Ovary (tissue), 10 donors: ENCODE measurements at places on chromosomes 2 and 18. TPM values are rescaled to one million over a fixed set of nuclear protein-coding genes. Genes with fewer than 3 reads are reported as not detected.

The MALL gene
- 3.4 TPM for polyA plus RNA-seq

The SERPINB4 gene
- polyA plus RNA-seq = 0.10 TPM

The CCL20 gene
- polyA plus RNA-seq = 4.9 TPM

The SMIM21 gene
- not detected for polyA plus RNA-seq

The MEMO1 gene
- polyA plus RNA-seq = 28.9 TPM

The LIMS4 gene
- polyA plus RNA-seq = 11.3 TPM

The TEX44 gene
- not detected for polyA plus RNA-seq

The MITD1 gene
- polyA plus RNA-seq = 31.6 TPM

The PMS1 gene
- polyA plus RNA-seq = 9.0 TPM
